Stimulated activated CD4-positive, alpha-beta T cell treated with anti-CD3 and anti-CD28 coated beads, Interleukin-15, amount 100 ng/mL, for 1 hour (primary cell): ENCODE measurements at places on chromosomes 11 and 22.

DNA sequence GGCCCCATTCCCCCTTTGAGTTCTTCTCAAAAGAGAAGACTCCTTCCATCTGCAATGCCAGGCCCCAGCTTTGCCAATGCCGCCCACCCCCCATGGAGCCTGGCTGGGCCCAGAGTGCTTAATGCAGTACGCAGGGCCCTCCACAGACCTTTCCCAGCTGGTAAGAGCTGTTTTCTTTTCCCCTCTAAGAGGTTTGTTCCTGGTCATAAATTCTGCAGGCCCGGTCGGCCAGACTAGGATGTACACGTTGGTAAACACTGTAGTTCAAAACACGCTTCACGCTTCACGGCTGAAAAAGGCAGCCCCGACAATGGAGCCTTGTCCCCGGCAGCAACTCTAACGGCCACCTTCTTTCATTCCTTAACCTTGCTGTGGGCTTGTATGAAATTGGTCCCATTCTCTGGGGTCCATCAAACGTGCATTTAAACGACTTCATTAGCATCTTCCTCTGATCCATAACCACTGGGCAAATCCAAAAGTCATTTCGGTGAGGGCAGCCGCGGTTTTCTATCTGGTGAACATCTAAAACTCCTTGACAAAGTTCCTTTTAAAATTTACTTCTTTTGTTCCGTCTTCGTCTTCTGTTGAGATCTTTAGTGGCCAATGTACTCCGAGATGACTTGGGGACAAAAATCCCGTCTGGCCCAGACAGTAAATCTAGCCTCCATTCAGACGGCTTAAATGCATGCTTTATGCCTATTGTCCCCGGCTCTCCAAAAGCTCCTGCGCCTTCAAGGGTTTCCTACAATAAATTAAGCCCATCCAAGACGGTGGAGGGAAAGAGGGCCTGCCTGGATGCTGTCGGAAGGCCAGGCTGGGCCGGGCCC, 60.0 kb upstream of the MYEOV start:
- no peak for DNase-seq

GRCh38 chr22:41576877-41577276, 12.8 kb downstream of the PMM1 start:
- no peak for DNase-seq

DNA sequence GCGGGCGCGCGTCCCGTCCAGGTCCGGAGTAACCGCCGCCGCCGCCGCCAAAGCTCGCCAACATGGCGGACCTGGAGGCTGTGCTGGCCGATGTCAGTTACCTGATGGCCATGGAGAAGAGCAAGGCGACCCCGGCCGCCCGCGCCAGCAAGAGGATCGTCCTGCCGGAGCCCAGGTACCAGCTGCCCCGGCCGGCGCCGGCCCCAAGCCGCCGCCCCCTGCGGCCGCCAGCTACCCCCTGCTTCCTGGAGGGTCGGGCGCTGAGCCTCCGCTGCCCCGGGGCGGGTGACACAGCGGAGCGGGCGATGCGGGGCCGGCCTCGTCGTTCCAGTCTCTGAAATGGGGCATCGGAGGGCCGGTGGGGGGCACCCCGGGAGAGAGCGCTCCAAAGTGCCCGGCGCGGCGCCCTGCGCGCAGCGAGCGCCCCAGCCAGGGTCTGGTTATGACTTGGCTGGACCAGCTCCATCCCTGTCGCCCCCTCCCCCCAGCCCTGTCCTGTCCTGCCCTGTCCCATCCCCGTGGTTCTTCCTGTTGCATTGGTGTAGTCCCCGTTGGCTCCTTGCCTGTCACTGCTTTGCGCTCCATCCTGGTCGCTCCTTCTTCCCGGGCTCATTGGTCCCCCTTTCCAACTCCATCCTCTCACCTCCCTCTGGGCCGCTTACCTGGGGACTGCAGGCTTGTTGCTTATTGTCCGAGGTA, 653 bp downstream of the GRK3 start:
- no peak for DNase-seq

DNA sequence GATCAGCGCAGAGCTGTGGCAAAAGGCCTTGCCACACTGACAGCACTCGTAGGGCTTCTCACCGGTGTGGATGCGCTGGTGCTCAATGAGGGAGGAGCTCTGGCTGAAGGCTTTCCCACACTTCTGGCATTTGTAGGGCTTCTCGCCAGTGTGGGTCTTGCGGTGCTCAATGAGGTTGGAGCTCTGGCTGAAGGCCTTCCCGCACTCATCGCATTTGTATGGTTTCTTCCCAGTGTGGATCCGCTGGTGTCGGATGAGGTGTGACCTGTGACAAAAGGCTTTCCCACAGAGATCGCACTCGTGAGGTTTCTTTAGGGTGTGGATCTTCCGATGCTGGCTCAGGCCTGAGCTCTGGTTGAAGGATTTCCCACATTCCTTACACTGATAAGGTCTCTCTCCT, 6.9 kb downstream of the ZNF70 start:
- no peak for DNase-seq

DNA sequence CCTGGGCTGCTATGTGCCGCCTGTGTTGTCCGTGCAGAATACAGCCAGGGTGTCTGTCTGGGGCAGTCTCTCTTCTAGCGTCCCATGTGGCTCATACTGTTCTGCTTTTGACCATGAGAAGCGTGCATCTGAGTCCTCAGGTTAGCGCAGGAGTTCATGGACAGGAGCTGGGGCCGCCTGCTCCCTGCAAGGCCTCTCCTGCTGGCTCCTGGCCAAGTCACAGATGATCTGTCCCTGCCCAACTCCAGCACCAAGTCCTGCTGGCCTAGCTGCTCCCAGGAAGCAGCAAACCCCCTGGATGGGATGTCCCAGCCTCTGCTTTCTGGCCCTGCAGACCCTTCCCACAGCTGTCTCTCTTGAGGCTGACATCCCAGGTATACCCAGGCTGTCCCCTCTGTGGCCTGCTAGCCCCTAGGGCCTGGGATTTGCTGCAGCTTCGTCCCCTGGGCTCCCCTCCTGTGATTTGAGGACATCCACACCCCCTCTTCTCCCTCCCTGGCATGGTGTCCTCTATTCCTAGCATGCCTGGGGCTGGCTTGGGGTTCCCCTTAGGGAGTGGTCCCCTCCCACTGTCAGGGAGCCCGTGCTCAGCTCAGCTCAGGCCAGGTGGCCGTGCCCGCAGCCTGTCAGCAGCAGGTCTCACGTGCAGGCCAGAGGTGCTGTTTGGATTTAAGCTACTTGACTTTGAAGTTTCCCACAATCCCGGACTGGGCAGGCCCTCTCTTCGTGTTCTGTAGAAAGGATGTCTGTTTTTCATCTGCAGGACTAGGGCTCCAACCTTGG, 17.8 kb downstream of the PRR5 start:
- DNase-seq: no peak

- no peak for DNase-seq
Observed at GRCh38 chr11:113627297-113627696, 78.8 kb downstream of the TMPRSS5 start.

- no peak for DNase-seq
Observed at GRCh38 chr11:16770016-16770415, 31.6 kb downstream of the C11orf58 start.

- no peak for DNase-seq
Observed at GRCh38 chr22:50473855-50474671, 772 bp downstream of the SBF1 start.

GRCh38 chr11:123700772-123701171, 40.7 kb downstream of the ZNF202 start:
- no peak for DNase-seq

- DNase-seq: no peak
Observed at GRCh38 chr11:2470495-2470894, 25.7 kb downstream of the KCNQ1 start.

DNA sequence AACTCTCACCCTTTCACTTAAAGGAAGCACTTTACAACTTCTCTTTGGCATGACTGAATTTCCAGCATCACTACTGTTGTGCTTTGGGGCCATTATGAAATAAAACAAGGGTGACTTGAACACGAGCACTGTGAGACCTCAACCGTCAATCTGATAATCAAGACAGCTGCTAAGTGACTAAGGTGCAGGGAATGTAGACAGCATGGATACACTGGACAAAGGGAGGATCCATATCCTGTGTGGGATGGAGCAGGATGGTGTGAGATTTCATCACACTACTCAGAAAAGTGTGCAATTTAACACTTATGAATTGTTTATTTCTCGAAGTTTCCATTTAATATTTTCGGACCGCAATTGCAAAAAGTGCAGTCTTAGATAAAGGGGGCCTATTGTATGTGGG, 16.1 kb upstream of the EXPH5 start:
- no peak for DNase-seq

DNA sequence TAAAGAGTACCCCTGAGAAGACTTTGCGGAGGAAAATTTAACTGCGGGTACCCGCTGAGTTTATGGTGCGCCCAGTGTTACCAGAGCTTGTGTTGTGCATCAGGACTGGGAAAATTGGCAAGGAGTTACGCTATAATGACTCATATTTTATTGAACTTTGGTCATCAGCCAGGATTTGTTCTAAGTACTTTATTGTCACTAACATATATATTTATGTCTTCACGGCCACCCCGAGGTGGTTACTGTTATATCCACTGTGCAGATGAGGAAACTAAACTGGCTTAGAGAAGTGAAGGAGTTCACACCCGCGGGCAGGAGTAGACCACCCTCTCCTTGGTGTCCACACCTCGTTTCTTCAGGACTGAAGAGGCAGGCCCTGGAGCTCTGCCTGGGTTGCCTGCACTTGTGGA, 667 bp downstream of the ACCS start:
- no peak for DNase-seq

- no peak for DNase-seq
Observed at GRCh38 chr11:120912504-120912903, 111.4 kb upstream of the TBCEL start.

DNA sequence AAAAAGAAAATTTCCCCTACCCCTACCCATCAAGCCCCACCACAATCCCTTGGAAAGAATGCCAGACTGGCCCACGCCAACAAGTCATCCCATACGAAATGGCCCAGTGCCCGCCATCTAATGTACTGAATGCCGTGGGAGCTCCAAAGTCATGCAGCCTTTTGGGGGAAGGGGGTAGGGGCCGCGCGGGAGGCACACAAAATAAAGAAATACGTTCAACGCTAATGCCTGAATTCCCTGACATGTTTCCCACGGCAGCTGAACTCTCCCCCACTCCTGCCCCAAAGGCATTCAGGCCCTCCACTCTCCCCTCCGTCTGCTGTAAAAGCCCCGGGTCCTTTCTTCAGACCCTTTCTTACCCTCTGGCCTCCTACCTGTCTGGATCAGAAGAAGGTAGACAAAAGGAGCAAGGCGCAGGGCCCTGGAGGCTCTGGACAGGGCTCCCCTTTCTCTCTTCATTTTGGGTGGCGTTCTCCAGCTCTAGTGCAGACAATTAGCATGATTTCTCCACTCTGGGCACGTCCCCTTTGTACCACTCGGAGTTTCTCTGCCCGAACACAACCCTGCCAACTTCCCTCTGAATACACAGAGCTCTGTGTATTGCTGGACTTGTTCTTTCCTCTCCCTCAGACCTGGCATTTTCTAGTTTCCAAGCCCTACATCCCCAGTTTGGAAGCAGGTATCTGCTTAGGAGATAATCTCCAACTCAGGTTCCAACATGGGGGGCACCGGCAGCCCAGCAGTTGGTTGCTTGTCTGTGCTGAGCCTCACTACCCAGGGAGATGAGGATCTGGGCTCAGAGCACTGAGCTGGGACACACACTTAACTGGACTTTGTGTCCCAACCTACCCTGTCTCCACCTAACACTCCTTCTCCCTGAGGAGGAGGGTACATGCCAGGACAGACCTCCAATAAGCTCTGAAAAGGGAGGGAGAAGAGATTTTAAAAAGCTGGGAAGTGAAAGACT, at the start of gene HEPACAM:
HEPACAM (minus strand) TSS at position 500 of the 967 bp plus-strand sequence; CDS start at position 459, 41 bp downstream.
- no peak for DNase-seq

DNA sequence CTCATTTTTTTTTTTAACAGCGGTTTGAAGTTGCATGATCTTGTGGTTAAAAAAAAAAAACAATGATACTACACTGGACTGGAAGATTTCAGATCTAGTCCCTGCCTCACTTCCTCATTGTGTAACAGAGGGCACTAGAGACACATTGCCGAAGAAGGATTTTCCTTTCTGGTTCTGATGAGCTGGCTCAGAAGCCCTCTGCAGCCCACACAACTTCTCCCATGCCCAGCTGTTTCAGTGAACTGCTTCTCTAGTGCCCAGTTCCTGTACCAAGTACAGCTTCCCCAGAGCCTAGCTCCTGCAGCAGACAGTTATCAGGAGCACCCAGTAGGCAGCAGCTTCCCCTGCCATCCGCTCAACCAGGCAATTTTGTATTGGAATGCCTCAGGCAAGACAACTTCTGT, 29.5 kb upstream of the ANO5 start:
- no peak for DNase-seq

- no peak for DNase-seq
Observed at GRCh38 chr11:70134490-70134889, 56.4 kb downstream of the ANO1 start.

DNA sequence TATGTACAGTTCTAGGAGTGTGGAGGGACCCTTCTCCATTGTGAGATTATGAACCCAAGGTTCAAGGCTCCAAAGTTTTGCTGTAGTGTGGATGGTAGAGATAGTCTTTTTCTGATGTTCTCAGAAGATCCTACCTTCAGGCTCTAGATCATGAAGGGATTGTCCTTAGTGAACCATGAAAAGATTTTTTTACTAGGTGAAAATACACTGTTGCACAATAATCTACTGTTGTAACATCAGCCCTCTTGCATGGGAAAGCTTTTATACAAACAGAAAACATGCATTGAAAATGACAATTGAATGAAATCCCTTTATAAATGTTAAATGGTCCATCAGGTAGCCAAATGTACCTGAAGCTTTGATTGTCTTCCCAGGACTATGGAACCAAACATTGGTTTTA, 177.8 kb downstream of the FAM76B start:
- no peak for DNase-seq

DNA sequence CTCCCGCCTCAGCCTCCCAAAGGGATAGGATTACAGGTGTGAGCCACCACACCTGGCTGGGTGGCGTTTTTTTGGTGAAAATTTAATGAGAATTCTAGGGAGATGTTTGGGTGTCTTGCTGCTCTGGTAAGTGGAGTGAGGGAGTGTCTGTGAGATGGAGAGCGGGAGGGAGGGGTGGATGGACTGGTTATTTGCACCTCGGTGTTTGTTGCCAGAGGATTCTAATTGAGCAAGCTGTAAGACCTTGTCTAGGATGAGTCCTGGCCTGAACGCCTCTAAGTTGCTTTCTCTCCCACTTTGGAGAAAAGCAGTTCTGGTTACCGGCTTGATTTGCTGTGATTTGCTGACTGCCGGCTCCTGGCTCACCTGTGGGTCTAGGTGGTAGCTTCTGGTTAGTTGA, 22.0 kb upstream of the GRAMD4 start:
- DNase-seq: no peak

DNA sequence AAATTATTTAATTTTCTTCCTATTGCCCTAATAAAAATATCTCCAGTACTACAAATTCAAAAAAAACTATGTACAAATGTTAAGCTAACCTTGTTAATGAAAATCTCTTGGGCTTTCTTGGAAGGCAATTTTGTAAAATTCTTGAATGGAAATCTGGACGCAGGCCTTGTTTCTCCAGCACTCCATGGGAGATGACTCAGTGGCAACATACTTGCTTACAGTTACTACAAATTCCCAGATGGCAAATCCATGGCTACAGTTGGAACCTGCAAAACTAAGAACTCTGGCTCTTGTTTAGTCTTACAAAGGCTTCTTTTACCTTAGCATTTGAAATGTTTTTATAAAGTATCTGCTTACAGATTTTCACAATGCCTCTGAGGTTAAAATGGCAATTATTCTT, 725.2 kb downstream of the DLG2 start:
- DNase-seq: no peak

GRCh38 chr11:78941226-78941851, 366.7 kb upstream of the NARS2 start:
- DNase-seq: no peak

GRCh38 chr11:102147015-102147414, 36.8 kb downstream of the YAP1 start:
- no peak for DNase-seq

GRCh38 chr11:123055191-123055901, 6.6 kb downstream of the HSPA8 start:
- DNase-seq: no peak

GRCh38 chr11:124748100-124748418, 4.0 kb downstream of the VSIG2 start:
- DNase-seq: no peak
